Hematopoietic multipotent progenitor cell treated with erythropoietin and hydrocortisone succinate and interleukin-3 and kit ligand, for 8 days (in vitro differentiated cells): ENCODE measurements at places on chromosomes 1 and 21.

- peak; percentile 80 for DNase-seq
Observed at GRCh38 chr1:37682334-37682987, 9.9 kb upstream of the CDCA8 start.

- DNase-seq, result peak; percentile 61
Observed at GRCh38 chr1:28640766-28641165, 2.1 kb downstream of the TAF12 start.

- DNase-seq, result no peak
Observed at GRCh38 chr1:2004856-2005255, 1.3 kb upstream of the CFAP74 start.

- no peak for DNase-seq
Observed at GRCh38 chr1:8955406-8955805, 9.7 kb downstream of the CA6 start.

GRCh38 chr1:5554111-5554510, 438.1 kb downstream of the NPHP4 start:
- DNase-seq, result no peak

DNA sequence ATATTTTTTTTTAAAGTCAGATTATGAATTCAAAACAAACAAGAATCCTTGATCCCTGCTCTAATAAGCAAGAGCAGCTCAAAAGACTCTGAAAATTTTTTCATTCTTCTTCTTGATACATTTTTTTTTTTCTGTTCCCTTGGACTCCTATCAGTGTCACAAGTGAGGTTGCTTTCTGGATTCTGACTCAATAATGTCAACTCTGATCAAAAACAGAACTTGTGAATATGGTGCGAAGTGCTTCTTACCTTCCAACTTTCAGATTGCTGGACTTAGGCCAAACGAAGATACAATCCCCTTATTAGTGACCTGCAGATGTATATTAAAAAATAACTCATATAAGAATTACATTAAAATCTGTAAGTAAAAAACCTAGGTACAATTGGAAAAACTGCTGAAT, 136.1 kb downstream of the GPATCH2 start:
- DNase-seq, result no peak

GRCh38 chr1:10515301-10515975, 40.7 kb downstream of the PEX14 start:
- DNase-seq, result peak; percentile 12

- no peak for DNase-seq
Observed at GRCh38 chr1:207313131-207313530, 8.3 kb upstream of the CD55 start.

DNA sequence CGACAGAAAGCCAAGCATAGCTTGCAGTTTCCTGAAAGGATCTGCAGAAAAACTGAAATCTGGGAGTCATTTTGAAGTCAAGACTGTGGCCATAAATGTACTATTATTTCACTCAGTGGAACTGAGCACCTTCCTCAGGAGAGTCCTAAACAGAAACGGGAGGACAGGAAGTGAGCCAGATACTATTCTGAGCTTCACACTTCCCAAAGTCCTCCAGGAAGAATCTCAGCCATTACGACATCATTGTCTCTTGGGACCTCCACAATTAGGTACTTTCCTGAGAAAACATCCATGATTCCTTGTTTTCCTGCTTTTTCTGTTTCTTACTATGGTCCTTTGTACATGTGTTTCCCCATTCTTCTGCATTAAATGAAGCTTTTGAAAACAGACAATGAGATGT, 299.2 kb upstream of the USP25 start:
- no peak for DNase-seq

DNA sequence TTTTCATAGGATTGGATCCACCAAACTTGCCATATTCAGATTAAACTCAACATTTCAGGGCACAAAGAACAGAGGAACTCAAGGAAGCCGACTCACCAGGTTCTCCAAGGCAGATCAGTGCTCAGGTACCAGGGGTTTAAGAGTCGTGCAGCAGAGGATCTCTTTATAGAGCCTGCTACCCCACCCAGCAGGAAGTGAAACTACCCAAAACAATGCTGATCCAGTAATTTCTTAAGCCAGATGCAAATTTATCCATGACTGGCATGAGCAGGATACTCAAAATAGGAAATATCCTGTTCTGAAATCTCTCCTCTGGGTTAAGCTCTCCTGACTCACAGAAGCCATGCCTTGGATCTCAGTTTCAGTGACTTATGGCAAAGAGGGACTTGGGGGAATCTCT, at the start of gene SPRR2A:
Gene SPRR2A (minus strand): TSS at position 138 of the 400 bp plus-strand sequence. CDS start 777 bp downstream, outside the sequence.
- no peak for DNase-seq

- DNase-seq, result no peak
Observed at GRCh38 chr21:36463991-36464390, 15.9 kb downstream of the CLDN14 start.
